ENCODE measurements at places on chromosomes 11 and 22.

DNA sequence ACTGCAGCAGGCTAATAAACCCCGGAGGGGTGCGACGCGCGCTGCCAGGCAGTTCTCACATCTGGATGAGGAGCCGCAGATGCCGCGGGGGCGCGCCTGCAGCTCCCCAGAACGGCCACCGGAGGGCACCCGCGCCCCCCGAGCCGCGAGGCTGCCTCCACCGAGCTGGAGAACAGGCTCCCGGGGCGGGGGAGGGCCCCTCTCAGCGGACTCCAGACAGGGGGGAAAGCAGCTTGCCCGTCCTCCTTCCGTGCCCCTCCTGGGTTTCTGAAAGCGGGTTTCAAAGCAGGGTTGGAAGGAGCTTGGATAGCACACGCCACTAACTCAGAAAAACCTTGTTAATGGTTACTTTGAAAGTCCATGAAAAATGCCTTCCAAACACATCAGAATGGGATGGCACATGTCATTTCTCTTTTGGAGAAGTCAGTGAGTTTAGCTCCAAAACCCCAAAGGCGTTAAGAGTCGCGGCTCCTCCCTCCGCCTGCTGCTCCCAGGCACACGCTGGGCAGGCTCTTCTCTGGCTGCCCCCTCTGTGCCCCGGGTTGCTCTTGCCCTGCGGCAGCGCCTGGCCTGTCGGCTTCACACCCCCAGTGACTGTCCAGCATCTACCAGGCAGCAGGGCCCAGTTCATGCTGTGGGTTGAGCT, 317.8 kb downstream of the NTM start:
- DNase-seq, result no peak

GRCh38 chr11:65617136-65617850, 1.7 kb downstream of the PCNX3 start:
- DNase-seq, result no peak

GRCh38 chr11:2694995-2695939, 4.5 kb downstream of the KCNQ1OT1 start:
- DNase-seq, result no peak

GRCh38 chr11:80116796-80117195, 676.0 kb upstream of the TENM4 start:
- DNase-seq, result no peak
